ENCODE measurements at places on chromosomes 16 and 17.

DNA sequence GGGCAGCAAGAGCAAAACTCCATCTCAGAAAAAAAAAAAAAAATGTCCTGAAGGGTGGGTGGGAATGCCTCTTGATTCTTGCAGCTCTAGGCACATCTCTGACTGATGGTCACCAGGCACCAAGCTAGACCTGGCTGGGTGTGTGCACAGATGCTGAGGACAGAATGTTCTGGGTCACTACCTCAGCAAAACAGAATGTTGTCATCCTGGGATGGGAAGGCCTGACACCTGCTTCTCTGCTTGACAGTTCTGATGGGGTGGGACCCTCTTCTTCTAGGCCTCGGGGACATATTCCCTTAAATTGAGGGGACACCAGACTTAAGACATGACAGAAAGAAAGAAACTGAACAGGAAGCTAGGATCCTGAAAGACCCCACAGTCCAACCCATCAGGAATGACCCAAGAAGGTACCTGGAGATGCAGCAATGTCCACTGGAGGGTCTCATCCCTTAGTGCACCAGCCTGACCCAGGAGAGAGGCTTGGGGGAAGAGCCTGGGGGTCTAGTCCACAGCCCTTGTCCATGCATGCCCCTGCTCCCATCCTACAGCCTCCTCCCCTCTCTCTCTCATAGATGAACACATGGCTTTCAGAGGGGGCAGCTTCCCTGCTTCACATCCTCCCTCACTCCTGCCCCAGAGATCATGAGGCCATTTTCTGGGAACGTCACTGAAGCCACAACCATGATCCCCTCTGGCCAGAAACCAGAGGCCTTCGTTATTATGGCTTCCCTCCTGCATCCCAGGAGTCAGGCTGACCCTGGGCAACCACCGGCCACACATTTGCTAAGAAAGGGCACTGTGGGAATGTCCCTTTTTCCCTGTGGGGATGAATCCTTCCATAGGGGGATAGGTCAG is 3.8 kb upstream of the STAT5B start:
- no peak for DNase-seq

DNA sequence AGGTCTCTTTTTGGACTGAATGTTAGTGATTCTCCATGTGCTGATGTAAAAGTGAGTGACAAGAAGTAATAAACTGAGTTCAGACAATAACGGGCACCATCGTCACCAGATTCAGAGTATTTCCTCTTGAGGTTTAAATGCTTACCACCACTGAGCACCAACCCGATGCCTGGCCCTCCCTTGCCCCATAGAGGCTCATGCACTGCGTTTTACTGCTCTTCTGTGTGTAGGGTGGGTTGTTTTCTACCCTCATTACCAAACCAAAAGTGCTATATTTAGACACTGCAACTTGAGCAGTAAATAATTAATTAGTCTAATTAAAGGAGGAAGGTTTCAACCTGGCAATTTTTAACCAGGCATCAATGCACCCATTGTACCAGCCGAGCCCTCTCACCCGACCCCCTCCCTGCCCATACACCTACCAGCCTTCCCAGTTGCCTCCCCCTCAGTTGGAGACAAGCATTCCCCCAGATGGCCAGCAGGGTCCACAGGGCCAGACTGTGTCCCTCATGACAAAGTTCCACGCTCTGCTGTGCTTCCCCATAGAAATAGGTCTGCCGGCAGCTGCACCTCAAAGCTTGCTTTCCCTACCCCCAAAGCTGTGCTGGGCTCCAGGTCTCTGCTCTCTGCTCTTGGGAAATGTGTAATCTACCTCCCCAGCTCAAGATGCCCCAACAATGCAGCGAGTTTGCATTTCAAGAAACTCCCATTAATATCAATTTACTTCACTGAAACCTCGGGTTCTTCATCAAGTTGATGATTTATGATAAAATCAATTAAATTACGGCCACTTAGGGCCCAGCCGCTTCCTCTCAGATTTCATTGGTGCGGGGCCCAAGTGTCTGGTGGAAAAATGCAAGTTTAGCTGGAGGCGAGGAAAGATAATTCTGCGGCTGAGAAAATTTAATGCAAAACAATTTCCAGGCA is 16.0 kb downstream of the HOXB4 start:
- DNase-seq: no peak

- peak; percentile 37 for DNase-seq
Observed at GRCh38 chr17:8846768-8847211, 20.7 kb downstream of the PIK3R6 start.

GRCh38 chr17:79631640-79632431 is 21.0 kb upstream of the RBFOX3 start:
- no peak for DNase-seq

DNA sequence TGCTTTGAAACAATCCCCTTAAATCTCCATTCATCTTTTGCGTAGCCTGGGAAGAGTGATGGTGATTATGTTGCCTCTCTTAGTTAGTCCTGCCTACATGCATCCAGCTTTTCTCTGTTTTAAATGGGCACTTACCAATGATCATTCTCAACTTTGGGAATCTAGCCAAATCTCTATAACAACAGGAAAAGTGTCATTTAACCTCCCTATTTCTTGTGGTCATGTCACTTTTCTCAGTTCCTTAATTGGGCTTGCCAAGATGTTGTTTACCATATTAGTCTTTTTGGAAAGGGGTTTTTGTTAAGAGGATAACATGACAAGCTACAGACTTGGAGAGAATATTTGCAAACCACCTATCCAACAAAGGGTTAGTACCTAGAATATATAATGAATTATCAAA is 15.6 kb upstream of the CLEC10A start:
- DNase-seq: no peak

GRCh38 chr17:82985973-82986372 is 93.4 kb upstream of the METRNL start:
- DNase-seq: no peak

- no peak for DNase-seq
Observed at GRCh38 chr17:35127751-35128514, 6.5 kb downstream of the FNDC8 start.
